ENCODE measurements at places on chromosomes 3 and 15. TPM values are rescaled to one million over a fixed set of nuclear protein-coding genes. Genes with fewer than 3 reads are reported as not detected.
A peak's percentile ranks its signal among the peaks of the same experiment; 100 is the strongest.

The FAM107A gene
- 0.76 TPM for total RNA-seq

The NAALADL2 gene
- 0.13 TPM for total RNA-seq

The SLC25A26 gene
- 17.6 TPM for total RNA-seq

The GABRG3 gene
- total RNA-seq: not detected

The GOLGA6B gene
- total RNA-seq: not detected

The ATP10A gene
- total RNA-seq: under 0.01 TPM

The WDR72 gene
- total RNA-seq: not detected

The SECISBP2L gene
- total RNA-seq: 18.1 TPM

The CFAP100 gene
- total RNA-seq: not detected

The ABHD17C gene
- 4.9 TPM for total RNA-seq

- no peak for DNase-seq
These were observed 9.3 kb upstream of the FBLN2 start for GRCh38 chr3:13539671-13540070.

GRCh38 chr3:189301479-189301878, 129.7 kb downstream of the TPRG1 start:
- no peak for DNase-seq

GRCh38 chr3:61264281-61264680, 13.0 kb upstream of the FHIT start:
- DNase-seq: no peak

DNA sequence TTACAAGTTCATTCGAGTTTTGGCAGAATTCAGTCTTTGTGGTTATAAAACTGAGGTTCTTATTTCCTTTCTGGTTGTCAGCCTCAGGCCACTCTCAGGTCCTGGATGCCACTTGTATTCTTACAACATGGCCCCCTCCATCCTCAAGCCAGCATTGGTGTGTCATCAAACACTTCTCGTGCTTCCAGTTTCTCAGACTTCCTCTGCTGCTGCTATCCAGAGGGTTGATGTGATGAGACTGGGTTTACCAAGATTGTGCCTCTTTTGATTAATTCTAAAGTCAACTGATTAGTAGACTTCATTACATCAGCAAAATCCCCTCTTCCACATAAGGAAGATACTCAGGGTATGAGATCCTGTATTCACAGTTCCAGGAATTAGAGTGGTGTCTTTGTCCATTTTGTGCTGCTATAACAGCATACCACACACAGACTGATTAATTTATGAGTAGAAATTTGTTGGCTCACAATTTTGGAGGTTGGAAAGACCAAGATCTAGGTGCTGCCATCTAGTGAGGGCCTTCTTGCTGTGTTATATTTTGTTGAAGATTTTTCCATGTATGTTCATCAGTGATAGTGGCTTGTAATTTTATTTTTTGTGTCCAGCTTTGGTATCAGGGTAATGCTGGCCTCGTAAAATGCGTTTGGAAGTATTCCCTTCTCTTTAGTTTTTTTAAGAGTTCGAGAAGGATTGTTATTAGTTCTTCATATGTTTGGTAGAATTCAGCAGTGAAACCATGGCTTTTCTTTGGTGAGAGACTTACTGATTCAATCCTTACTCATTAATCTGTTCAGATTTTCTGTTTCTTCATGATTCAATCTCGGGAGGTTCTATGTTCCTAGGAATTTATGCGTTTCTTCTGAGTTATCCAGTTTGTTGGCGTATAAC, 11.1 kb downstream of the LRCH3 start:
- peak; percentile 48 for DNase-seq

DNA sequence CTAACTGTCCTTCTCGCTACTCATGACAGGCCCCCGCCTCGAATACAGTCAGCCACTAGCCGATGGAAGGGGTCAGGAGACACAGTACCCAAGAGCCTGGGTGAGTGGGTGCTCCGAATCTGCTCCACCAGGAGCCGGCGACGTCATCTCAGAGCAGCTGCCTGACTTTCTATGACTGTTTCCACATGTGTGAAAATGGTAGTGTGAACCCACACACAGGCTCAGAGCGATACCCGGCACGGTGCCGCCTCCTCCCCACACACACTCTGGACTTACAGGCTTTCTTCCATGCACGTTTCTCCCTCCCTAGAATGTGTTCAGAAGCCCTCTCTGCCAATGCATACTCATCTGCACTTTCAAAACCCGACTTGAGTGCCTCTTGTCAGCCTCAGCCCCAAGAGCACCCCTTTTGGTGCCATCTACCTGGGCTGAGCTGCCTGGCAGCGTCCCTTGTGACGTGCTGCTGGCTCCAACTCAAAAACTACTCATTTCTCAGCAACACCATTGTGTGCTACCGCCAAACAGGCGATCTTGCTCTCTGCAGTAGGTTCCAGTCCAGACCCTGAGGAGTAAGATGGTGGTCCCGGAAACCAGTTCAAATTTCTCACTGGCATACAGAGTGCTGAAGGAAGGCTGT, 29.7 kb downstream of the VGLL4 start:
- no peak for DNase-seq

DNA sequence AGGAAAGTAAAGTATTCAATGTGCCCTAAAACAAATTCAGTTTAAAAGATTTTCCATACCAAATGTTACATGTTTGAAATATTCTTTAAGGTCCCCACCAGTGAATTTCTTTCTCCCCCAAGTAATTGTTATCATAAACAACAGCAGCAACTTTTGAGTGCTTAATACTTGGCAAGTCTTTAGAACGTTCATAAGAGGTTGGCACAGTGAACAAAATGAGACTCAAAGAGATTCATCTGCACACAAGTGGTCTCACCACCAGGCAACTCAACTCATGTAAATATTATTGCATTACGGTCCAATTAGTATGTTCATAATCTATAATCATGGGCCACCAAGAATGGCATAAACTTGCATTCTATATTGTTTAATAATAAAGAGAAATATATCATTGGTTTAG, 98.7 kb downstream of the TBL1XR1 start:
- no peak for DNase-seq

GRCh38 chr3:148008591-148008990, 599.4 kb downstream of the ZIC1 start:
- no peak for DNase-seq

DNA sequence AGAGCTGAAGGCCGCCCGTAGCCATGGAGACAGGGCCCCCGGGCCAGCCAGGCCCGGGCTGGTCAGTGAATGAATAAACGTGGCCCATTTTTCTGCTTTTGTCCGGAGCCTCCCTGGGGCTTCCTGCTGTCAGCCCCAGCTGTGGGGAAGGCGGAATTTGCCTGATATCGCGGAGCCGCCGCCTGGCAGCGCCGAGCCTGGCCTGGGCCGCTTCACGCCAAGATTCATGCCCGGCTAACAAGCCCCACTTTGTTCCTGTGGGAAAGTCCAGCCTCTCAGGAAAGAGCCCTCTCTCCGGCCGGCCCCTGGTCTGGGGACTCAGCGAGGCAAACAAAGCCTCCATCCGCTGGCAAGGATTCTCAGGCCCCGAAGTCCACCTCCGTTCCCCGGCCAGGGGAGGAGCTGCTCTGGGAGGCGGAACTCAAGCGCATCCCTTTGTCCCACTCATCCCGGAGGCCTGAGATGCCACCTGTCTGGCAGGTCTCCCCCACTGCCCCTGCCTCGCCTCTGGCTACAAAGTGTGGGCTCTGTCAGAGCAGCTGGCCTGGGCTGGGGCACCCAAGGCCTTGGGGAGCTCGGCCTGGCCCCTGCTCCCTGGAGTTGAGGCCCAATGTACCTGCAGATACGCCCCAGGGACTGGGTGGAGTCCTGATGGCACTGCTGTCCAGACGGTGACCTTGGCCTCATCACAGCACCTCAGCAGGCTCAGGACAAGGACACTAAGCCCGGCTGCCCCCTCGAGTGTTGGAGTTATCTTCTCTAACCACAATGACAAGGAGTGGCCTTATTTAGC, 51.6 kb upstream of the SLC6A11 start:
- no peak for DNase-seq

- no peak for DNase-seq
These were observed 100.4 kb upstream of the TP63 start for GRCh38 chr3:189530822-189531221.

- no peak for DNase-seq
These were observed 261.5 kb upstream of the ZNF385D start for GRCh38 chr3:22012471-22012870.

DNA sequence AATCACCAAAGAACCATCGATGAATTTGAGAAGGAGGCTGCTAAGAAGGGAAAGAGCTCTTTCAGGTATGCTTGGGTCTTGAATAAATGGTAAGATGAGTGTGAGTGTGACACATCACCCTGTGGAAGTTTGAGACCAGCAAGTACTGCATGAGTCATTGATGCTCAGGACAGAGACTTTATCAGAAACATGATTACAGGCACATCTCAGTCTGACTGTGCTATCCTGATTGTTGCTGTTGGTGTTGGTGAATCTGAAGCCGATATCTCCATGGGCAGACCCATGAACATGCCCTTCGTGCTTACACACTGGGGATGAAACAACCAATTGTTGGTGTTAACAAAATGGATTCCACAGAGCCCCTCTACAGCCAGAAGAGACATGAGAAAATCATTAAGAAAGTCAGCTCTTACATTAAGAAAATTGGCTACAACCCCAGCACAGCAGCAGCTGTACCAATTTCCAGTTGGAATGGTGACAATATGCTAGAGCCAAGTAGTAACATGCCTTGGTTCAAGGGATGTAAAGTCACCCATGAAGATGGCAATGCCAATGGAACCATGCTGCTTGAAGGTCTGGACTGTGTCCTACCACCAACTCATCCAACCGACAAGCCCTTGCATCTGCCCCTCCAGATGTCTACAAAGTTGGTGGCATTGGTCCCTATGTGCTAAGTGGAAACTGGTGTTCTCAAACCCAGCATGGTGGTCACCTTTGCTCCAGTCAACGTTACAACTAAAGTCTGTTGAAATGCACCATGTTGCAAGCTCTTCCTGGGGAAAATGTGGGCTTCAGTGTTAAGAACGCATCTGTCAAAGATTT, 20.5 kb downstream of the TM4SF4 start:
- no peak for DNase-seq

- DNase-seq: no peak
These were observed 40.9 kb upstream of the CCR2 start for GRCh38 chr3:46312991-46313390.

GRCh38 chr3:138314751-138315150, 14.9 kb downstream of the NME9 start:
- peak; percentile 90 for DNase-seq

GRCh38 chr3:52392216-52392930, 52.5 kb downstream of the SEMA3G start:
- DNase-seq: no peak

DNA sequence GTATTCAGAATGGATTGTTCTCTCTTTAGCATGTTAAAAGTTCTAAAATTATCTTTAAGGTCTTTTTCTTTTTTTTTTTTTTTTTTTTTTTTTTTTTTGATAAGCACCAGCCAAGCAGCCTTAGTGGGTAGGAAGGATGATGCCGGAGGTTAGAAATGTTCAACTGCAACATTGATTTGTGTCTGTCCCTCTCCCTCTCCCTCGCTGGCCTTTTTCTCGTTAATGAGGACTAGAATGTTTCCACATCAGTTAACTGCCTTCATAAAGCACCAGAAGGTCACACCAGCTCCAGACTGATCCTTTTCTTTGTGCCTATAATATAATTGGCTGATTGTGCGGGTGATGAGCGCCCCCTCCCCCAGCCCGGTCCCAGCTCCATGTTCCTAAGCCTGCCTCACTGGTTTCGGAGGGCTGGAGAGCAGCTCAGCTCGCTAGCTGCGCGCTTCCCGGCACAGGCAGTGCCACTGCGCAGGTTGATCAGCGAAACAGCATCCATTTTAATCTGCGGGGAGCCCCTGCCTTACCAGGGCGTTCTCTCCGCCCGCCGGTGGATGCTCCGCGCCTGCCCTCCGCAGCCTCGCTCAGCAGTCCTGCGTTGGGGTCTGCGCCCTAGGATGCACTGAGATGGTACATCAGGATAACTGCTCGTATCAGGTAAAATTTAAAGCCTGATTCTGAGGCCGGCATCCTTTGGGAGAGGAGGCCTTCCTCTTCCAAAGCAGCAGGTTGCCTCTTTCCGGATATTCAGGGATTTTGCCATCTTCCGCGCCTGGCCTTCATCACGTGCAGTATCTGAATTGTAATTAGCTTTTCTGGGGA, 148.9 kb upstream of the IL12A start:
- no peak for DNase-seq

DNA sequence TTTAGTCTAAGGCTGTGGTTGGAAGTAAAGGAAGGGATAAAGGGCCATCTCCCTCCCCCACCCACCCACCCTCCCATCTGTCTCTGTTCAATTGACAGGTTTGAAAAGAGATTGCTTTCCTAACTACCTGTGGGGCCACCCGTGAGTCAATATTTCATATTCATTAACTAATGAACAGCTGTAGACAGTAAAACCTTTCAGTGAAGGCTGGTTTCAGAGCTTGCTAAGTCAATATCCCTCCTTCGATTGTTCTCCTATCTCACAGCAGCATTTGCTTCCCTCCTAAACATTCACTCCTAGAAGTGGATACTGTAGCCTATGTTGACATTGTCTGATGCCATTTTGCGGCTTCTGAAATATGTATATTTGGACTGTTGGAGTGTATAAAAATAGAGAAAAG, 85.9 kb upstream of the SYNPR start:
- DNase-seq: no peak

- no peak for DNase-seq
These were observed 319.8 kb upstream of the LRRFIP2 start for GRCh38 chr3:37494216-37494615.

- DNase-seq: peak; percentile 40
These were observed 52.9 kb downstream of the RYK start for GRCh38 chr3:134197681-134198261.

GRCh38 chr15:91358405-91358804, 258.3 kb downstream of the SV2B start:
- no peak for DNase-seq

DNA sequence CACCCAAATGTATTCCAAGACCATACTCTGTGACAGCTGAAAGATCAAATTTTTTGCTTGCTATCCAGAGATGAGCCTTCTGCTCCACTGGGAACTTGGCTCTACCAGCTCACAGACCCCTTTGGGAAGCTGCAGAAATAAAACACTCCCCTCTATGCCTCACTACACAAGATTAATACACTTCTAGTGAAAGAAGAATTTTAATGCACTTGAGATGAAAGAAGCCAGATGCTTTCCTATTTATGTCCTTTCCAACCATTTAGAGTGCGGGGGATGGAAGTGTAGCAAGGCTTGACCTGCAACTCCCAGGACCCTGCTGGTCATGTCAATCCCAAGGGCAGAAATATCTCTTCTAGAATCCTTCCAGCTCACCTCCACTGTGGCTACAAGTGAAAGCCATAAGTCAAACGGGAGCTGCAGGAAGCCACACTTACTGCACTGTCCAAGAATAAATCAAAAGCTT, 34.7 kb downstream of the ANXA2 start:
- no peak for DNase-seq

DNA sequence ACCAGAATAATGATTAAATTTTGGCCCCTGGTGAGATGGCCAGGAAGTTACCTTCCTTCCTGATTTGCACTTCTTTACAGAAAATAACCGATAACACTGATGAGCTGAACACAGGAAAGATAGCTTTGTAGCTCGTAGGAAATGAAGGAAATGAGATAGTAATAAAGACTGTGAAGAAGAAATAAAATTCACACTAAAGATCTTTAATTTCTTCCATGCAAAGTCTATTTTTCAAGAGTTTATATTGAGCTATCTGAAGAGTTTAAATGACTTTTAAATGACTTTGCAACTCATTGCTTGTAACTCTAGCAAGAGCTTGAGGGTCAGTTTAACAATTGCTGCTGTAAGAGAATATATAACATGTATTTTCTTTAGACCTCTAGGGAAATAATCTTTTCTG, 543.0 kb downstream of the UNC13C start:
- no peak for DNase-seq

All from dermis microvascular lymphatic vessel endothelial cell (primary cell).